Dermis microvascular lymphatic vessel endothelial cell (primary cell): ENCODE measurements at places on chromosomes 5 and 9.
A peak's percentile ranks its signal among the peaks of the same experiment; 100 is the strongest.

GRCh38 chr9:27800692-27801370 is 227.6 kb upstream of the C9orf72 start:
- no peak for DNase-seq

- no peak for DNase-seq
These were observed 485.7 kb upstream of the EDIL3 start for GRCh38 chr5:84870369-84870768.

GRCh38 chr5:122295138-122295537 is 16.9 kb upstream of the SNCAIP start:
- peak; percentile 42 for DNase-seq

DNA sequence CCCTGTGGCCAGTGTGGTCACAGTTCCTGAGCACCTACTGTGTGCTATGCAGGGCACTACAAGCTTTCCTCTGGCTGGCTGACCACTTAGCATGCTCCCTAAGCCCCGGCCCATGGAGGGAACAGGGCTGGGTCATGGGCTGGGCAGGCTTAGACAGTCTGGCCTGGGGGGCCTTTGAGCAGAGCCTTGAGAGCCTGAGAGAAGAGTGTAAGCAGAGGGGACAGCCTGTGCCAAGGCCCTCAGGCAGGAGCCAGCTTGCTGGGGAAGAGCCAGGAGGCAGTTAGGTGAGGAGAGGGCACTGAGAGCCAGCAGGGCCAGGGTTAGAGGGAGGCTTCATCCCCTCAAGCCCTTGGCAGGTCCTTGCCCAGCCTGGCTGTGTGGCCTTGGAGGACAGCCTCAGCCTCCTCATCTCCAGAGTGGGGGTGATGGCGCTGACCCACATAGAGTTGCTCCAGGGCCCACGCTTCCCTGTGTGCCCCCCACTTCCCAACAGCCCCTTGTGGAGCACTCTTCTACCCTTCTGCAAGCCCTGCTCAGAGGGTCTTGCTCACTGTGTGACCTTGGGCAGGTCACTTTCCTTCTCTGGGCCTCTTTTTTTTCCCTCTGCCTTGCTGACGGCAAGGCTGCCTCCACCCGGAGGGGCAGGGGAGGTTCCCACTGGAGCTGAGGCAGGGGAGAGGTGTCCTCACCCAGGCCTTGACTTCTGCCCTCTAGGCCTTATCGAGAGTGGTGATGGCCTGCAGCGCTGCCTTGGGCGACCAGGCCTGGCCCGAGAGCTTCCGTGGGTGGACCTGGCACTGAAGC is 107.1 kb downstream of the PHF2 start:
- no peak for DNase-seq

- no peak for DNase-seq
These were observed 17.8 kb upstream of the SLC12A7 start for GRCh38 chr5:1129711-1130055.

- DNase-seq = no peak
These were observed 1828.8 kb downstream of the MAT2B start for GRCh38 chr5:165334201-165334600.

- no peak for DNase-seq
These were observed 65.9 kb downstream of the ITGA1 start for GRCh38 chr5:52853650-52854049.

DNA sequence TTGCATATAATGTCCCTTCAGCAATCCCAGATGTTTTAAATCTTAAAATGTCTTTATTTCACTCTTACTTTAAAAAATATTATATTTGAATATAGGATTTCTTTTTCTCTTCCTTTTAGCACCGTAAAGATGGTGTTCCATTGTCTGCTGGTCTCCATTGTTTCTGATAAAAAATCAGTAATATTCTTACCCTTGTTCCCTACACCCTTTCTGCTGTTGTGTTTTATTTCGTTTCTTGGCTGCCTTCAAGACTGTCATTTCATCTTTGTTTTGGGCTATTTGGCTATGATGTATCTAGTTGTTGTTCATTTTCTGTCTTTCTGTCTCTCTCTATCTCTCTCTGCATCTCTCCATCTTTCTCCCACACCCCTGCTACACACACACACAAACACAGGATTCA is 197.9 kb downstream of the IRX2 start:
- no peak for DNase-seq

GRCh38 chr5:10420932-10421331 is 20.7 kb upstream of the ROPN1L start:
- DNase-seq = no peak

DNA sequence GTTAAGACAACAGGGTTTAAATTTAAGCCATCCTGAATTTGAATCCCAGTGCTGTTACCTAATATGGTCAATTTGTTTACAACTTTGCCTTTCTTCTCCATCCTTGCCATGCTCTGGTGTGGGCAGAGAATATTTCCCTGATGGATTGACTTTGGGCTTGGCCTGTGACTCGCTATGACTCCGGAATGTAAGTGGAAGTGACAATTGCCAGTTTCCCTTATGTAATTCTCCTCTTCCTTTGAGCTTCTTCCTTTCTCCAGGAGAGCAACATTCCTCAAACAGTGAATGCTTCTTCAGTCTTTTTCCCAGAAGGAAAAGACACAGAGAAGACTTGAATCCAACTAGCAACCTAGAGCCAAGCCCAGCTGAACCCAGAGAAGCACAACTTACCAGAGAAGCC is 159.1 kb downstream of the LURAP1L start:
- DNase-seq = no peak

- no peak for DNase-seq
These were observed 262.6 kb upstream of the MAP3K1 start for GRCh38 chr5:56552612-56553268.

GRCh38 chr9:2453701-2454100 is 167.9 kb upstream of the VLDLR start:
- DNase-seq = peak; percentile 23

DNA sequence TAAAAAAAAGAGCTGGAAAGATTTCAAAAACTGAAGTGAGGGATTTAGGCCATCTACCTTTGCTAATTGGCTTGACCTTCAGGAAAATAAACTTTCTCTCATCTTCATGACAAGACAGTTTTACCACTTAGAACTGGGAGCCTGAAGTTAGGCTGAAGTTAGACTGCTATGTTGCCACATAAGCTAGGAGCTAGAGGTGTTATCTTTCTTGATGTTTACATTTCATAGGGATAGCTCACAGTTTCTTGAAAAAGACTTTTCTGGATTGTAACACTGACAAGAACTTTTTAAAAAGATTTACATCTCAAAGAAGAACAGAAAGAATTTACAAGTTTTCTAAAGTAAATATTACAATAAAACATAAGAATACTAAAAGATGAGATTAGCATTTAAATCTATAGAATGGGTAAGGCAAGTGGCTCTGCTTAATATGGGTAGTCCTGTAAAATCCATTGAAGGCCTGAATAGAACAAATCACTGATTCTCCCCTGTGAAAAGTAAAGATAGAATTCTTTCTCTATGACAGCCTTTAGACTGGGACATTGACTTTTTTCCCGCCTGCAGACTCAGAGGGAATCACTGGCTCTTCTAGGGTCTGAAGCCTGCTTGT is 1665.4 kb upstream of the CDH9 start:
- no peak for DNase-seq

GRCh38 chr9:27157097-27157496 is 48.1 kb downstream of the TEK start:
- no peak for DNase-seq

GRCh38 chr5:68409259-68409658 is 193.7 kb downstream of the PIK3R1 start:
- no peak for DNase-seq

DNA sequence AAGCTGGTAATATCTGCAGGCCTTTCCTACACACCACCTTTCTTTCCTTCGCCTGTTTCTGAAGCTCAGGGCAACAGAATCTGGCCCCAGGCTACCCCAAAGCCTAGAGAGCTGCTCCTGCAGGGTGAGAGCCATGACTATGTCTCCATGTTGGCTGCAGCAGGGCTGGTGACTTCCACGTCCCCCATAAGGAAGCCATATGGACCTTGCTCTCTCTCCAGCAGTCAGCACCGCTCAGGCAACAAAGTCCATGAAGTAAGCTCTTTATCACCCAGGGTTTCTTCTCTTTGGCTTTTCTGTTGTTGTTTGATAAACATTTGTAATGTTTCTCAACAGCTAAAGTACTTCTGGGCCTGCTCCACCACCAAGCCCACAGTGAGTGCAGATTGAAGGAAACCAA is 125.2 kb downstream of the SLIT3 start:
- no peak for DNase-seq

DNA sequence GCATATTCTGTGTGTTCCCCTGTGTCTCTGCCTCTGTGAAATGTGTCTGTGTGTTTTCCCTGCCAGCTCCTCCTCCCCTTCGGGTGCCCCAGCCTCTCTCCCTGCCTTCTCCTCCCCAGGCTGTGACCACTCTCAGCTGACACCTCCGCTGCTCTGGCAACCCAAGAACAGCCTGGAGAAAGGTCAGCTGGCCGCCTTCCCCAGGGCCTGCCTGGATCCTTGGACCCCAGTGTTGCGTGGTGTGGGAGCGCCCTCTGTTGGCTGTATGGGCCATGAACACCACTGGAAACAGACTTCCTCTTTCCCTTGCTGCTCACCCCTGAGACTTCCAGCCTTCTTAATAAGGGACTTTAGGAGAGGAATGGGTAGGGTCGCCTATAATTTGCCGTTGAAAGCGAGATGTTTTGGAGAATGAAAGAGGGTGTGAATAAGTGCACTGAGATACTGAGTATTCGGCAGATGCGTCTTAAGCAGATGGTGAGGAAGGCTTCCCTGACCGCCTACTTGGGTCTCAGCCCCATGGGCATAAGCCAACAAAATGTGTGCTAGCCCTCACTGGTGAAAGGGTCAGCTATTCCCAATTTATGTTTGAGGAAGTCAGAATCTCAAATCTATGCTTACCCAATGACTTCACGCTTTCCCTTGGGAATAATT is 114.9 kb upstream of the TRIM32 start:
- DNase-seq = no peak

DNA sequence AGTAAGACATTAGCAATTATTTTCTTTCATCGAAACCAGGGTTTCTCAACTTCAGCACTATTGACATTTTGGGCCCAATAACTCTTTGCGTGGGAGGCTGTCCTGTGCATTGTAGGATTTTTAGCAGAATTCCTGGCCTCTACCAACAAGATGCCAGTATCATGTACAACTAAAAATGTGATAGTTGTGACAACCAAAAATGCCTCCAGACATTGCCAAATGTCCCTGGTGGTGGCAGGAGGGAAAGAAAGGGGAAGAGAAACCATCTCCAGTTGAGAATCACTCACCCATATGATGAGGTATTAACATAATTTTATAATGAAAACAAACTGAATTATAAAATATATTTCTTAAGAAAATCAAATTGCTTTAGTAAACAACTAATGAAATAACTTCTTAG is 406.1 kb downstream of the RAB3C start:
- DNase-seq = no peak

GRCh38 chr9:129383561-129384490 is 205.8 kb upstream of the IER5L start:
- peak; percentile 53 for DNase-seq
